Activated T-helper 9 cell treated with anti-CD3 and anti-CD28 coated beads, Interleukin-2, amount 50 U/mL, for 16 hours (primary cell): ENCODE measurements at places on chromosomes 4 and X.

DNA sequence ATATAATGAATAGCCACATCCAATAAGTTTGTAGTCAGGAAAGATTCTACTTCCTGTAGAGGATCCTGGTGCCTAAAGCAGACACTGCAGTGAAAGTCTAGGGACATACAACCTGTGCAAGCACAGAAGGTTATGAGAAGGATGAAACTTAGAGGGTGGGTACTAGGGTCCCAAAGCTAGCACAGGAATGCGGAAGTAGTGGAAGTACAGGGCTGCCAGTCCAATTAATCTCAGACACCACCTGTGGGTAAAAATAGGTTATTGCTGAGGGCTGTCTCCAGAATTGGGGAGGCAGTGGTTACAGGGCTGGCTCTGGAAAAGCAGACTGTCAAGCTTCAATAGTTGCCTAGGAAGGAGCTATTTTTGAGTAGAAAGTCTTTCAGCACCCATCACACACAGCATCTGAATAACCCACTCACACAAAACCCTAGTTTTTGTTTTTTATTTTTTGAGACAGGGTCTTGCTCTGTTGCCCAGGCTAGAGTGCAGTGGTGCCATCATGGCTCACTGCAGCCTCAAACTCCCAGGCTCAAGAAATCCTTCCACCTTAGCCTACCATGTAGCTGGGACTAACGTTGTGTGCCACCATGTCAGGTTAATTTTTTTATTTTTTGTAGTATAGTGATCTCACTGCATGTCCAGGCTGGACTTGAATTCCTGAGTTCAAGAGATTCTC is 50.8 kb upstream of the ELF2 start:
- no peak for DNase-seq

GRCh38 chr4:113476800-113477199 is 284.7 kb downstream of the CAMK2D start:
- DNase-seq, result no peak

- no peak for DNase-seq
Observed at GRCh38 chrX:47247999-47248320, 15.2 kb downstream of the USP11 start.

GRCh38 chr4:6938647-6939271 is 29.1 kb downstream of the TBC1D14 start:
- DNase-seq, result no peak

GRCh38 chrX:54358424-54359211 is 772 bp upstream of the WNK3 start:
- peak; percentile 6 for DNase-seq

DNA sequence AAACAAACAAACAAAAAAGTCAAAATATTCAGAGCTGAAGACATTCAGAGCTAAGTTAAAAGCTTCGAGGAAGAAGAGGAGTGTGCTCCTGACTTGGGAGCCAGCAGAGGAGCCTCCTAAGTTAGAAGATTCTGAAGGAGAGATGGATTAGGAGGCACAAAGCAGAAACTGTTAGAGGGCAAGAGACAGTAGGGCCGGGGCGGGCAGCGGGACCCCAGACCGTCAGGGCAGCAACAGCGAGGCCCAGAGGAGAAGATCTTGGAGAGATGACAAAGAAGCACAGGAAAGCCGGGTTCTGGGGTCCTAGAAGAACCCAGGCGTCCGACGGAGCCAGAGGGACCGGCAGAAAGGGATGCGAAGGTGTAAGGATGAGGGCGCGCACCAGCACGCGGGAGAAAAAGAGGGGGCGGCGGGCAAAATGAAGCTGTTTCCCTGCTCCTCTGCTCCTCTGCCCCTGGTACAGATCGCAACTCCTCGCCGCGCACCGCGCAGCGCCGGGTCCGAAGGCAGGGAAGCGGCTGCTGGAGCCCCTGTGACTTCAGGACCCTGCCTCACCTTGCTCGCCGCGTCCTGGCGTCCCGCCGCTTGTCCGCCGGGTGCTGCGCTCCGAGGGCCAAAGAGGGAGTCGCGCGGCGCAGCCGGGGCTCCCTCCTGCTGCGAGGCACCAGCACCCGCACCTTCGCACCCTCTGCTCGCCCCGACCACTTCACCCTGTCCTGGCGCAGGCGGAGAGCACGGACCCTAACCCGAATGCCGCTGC is 477 bp downstream of the KLHL13 start:
- DNase-seq, result no peak

- no peak for DNase-seq
Observed at GRCh38 chr4:142278663-142279062, 567.4 kb downstream of the INPP4B start.

GRCh38 chrX:111284631-111285293 is 14.5 kb upstream of the CAPN6 start:
- no peak for DNase-seq

GRCh38 chr4:38495446-38495845 is 168.6 kb upstream of the KLF3 start:
- no peak for DNase-seq

DNA sequence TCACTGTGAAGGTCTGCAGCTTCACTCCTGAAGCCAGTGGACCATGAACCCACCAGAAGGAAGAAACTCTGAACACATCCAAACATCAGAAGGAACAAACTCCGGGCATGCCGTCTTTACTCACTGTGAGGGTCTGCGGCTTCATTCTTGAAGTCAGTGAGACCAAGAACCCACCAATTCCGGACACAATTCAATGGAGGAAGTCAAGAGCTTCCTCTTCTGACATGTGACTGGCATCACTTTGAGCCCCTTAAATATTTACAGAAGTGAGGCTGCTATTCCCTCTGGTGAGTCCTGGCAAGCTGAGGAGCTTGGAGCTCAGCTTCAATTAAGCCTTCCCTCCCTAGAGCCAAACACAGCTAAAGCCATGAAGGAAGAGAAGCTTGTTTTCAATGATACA is 103.5 kb upstream of the SRD5A3 start:
- no peak for DNase-seq

DNA sequence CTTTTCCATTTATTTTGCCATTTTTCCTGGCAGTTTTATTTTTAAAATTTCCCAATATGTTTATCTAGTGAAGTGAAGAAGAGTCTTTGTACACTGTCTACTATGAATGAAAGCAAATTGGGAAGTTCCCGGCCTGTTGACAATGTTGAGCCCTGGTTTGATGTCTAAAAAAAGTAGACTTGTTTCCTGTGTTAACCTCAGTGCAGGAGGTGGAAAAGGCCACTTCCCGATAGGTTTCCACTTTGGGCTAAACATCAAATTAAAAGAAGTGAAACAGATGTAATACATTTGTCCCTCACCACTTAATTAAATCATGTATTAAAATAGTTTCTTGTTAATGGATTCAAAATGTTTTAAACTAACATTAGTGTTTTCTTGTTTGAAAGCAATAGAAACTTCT is 30.0 kb downstream of the BBS12 start:
- DNase-seq, result no peak

- DNase-seq, result no peak
Observed at GRCh38 chrX:11264925-11265324, 28.3 kb upstream of the AMELX start.

DNA sequence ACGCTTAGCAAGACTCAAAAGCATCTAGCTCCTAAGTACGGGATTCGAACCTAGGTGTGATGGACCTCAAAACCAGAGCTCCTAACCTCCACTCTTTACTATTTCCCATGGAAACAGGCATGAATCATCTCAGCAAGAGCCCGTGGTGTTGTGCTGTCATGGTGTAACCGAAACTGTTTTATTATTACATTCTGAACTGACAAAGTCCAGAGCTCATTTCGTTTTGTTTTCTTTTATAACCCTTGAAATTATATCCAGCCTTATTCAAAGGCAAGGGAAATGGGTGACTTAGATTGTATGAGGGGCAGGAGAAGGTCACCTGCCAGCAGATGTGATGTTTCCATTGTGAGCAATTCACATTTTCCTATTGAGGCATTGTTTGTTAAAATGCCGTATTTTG is 301.1 kb downstream of the FRMPD4 start:
- DNase-seq, result no peak
